Stimulated activated CD8-positive, alpha-beta memory T cell treated with anti-CD3 and anti-CD28 coated beads, Interleukin-12 subunit alpha, Interleukin-12 subunit beta, amount 100 ng/mL, for 1 hour (primary cell): ENCODE measurements at places on chromosomes 12 and 14.

DNA sequence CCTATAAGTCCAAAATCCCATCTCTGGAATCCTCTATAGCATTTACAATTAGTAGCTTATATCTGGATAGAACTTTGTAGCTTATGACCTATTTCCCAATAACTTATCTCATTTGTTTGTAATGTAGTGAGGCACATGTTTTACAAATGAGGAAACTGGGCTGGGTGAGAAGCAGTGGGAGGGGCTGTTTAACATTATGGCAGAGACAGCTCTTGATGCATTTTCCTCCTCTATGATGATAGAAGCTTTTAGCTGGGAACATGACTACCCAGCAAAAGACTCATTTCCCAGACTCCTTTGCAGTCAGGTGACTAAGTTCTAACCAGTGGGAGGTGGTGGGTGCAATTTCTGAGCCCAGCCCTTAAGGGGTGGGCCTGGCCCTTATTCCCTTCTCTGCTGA is 179.7 kb downstream of the TTC8 start:
- no peak for DNase-seq

GRCh38 chr12:79069009-79069408 is 204.4 kb downstream of the SYT1 start:
- no peak for DNase-seq

DNA sequence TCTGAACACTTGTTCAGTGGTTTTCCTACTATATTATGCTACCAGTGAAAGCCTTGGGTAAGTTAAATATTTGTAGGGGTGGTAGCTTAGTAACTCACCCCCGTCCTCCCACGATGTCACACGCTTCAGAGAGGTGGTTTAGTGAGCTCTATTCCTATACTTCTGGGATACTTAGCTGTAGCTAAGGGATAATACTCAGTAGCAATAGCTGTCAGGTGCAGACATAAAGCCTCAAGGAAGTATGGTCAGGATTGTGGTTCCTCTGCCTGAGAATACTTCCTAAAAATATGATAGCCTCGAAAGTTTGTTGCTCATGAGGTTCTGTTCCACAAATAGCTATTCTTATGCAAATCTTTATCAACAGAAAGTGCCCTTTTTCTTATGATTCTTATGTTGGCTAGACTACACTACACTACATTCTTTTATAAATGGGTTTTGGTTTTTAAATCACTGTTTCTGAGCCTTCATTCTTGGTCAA is 11.9 kb downstream of the DLST start:
- no peak for DNase-seq

GRCh38 chr12:12336049-12336411 is 14.0 kb downstream of the MANSC1 start:
- DNase-seq = no peak

DNA sequence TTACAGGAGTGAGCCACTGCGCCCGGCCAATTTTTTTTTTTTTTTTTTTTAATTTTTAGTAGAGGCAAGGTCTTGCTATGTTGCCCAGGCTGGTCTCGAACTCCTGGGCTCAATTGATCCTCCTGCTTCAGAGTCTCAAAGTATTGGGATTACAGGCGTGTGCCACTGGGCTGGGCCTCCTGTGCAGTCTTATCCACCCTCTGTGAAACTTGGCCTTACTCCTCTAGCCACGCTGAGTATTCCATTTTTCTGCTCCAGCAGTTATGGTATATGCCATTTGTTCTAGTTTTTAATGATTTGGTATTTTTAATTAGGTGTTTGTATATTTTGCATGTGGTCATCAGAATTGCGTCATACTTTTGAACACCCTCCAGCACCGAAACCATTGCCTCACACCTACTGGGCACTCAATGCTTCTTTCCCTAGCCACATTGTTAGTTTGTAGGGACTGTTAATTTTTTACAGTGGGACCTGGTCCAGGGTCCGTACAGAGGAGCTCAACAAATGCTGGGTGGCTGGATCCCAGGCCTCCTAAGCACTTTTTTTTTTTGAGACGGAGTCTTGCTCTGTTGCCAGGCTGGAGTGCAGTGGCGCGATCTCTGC is 11.4 kb downstream of the RIOX1 start:
- no peak for DNase-seq

DNA sequence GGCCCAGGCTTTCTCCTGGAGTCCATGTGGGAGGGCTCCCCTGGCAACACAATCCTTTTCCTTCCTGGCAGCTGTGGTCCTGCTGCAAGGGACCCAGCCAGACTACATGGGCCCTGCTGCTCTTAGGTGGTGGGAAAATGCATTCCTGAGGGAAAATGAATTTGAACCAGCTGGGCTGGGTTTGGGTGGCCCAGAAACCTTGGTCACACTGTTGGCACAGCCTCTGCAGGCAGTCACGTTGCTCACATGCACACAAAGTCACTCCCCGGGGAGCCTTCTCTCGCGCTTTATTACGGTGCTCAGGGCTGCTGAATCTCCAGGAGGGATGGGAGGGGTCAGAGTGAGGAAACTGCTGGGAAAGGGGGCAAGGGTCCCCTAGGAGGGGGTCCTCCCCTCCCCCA is 17.2 kb downstream of the PLEKHG3 start:
- no peak for DNase-seq

- no peak for DNase-seq
Measured at GRCh38 chr12:63752283-63752682, 27.4 kb upstream of the RXYLT1 start.

- DNase-seq = no peak
Measured at GRCh38 chr12:78145398-78145797, 314.7 kb downstream of the NAV3 start.

- no peak for DNase-seq
Measured at GRCh38 chr12:52708010-52708409, 4.7 kb upstream of the KRT77 start.

DNA sequence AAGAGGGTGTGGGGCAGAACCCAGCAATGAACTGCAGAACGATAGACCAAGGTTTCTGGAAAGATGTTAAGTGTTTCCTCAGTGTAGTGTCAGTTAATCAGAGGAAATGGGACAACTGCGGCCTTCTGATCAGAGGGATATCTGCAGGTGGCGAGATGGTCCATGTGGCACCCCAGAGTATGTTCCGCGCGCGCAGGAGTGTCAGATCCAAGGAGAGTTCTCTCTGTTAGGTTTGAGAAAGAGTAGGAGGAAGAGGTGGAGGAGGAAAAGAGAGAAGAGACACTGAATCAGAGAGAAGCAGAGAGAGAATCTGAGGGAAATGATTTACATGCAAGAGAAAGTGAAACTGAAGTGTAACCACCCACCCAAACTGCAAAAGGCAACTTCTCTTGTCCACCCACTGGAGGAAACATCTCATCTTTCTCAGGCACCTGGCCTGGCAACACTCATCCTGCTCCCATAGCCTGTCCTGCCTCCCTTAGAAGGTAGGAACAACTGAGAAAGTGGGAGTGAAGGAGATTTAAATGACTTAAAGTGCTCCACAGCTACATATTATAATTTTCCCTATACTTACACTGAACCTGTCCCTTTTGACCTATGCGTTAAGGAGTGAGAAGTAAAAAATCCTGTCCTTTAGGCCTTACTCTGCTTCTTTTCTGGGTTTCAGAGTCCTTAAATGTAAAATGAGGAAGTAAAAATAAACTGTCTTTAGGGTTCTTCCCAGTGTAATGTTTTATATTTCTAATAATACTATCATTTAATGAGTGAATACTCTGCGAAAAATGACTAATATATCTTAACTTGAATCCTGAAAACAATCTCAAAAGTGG is 6.8 kb upstream of the TESPA1 start:
- DNase-seq = no peak

DNA sequence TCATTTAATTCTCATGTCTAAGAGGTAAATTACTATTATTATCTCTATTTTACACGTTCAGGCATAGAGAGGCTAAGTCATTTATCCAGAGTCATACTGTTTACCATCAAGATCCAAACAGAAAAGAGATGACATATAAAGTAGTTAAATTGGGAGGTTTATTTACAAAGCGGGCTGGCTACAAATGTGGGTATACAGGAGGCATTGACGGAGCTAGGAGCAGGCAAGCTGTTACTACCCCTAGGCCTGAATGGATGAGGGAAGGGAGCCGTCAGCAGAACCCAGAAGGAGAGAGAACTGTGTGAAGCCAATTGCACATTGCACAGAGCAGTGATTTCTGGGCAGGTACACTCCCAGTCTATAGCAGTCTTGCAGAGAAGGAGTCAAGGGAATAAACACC is 39.8 kb downstream of the DACT1 start:
- no peak for DNase-seq

GRCh38 chr12:2984249-2984648 is 25.1 kb downstream of the TEAD4 start:
- DNase-seq = no peak

DNA sequence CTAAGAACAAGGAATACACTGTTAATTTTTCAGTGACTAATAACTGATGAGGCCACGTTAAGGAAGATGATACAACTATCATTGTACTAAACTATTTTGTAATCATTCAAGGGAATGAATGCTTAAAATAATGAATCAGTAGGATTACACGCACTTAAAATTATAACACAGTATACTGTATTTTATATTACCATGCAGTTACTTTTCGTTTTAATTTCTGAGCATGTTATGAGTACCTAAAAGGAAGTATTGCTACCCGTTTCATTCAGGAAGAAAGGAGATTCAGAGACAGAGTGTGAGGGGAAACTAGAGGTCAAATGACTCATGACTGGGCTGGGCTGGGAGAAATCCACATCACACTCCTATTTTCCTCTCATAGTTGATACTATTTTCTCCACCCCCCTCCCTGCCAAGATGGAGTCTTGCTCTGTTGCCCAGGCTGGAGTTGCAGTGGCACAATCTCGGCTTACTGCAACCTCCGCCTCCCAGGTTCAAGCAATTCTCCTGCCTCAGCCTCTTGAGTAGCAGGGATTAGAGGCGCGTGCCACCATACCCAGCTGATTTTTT is 202.0 kb downstream of the PPM1H start:
- DNase-seq = no peak

DNA sequence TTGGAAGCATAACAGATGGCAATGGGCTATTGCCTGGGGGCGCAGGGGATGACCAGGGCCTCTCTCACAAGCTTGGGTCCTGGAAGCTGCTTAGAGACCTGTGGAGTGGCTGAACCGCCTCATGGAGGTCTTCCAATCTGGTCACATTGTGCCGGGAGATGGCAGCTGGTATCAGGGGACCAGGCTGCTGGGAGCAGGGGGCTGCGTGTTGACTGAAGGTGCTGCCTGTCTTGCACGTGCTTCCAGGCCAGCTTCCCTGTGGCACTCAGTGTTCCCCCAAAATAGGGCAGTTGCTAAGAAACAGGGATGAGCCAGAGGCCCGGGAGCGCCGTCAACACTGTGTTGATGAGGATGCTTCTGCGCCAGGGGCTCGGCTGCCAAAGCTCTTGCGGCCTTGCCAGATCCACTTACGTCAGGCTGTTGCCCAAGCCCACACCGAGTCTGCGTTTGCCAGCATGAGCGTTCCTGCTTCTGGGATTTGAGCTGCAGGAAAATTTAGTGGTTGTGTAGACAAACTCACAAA is 39.8 kb downstream of the ELK3 start:
- DNase-seq = no peak

DNA sequence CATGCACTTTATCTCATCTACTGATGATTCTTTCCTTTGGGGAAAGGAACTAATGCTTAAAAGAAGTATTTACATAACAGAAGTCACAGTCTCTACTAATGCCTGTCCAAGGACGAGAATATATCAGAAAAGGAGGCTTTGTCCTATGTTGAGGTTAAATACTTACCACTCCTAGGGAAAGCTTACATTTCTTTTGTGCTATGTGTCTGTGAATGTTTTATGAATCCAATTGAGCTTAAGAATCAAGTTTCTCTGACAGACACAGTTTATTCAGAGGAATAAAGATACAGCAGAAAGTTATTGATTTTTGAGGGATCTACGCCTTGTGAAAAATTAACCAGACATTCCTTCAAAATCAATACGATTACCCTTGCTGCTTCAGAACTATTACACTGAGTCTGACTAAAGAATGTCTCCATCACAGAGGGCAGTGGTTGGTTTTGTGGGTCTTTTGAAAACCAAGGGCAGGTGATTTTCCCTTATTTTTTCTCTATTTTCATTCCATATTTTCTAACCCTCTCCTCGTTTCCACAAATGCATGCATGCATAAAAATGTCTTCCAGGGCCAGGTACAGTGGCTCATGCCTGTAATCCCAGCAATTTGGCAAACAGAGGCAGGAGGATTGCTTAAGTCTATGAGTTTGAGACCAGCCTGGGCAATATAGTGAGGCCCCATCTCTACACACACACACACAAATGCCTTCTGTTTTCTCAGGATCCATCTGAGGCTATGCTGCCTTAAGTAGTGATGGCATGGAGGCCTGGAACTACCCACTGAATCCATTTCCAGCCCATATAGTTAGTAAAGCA is 1095.1 kb downstream of the GALC start:
- DNase-seq = no peak

- DNase-seq = no peak
Measured at GRCh38 chr12:31876568-31877424, 82.4 kb upstream of the RESF1 start.

DNA sequence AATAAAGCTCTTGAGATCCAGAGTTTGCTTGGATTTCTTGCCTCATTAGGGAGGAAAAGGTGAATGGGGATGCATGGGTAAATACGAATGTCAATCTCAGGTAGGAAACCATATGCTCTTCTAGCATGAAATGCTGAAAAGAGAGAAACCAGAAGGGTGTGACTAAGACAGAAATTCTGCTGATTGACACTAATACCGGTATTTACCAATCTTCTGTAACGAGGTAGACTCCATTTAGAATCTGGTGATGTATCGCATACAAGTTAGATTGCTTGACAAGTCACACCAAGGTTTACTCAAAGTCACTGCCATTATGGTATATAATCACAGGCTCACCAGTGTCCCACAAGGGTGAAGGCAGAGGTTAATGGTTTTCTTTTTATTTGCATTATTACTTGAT is 337.9 kb downstream of the NRXN3 start:
- no peak for DNase-seq

- no peak for DNase-seq
Measured at GRCh38 chr12:120640861-120641833, 721 bp downstream of the CABP1 start.

DNA sequence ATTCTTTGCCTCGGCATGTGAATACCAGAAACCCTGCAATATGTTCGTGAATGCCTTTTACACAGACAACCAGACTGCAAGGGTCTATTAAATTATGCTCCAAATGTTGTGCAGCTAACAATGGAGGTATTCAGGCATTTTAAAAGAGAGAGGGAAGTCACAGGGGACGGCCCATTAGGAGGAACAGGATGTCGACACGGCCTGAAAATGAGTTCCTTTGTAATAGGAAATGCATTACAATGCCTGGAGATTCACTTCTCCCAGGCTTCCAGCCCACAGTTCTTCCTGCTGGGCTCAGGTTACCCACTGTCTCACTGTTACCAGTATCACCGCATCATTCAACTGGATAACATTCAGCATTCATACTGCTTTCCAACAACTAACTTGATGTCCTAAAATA is 2.5 kb downstream of the DUSP6 start:
- no peak for DNase-seq

GRCh38 chr14:31194095-31194494 is 13.5 kb downstream of the HECTD1 start:
- no peak for DNase-seq
